ENCODE measurements at places on chromosomes 7 and 10.

- no peak for DNase-seq
Measured at GRCh38 chr10:70354556-70354955, 27.9 kb downstream of the LRRC20 start.

- DNase-seq: no peak
Measured at GRCh38 chr7:71752171-71752935, 620.4 kb downstream of the GALNT17 start.

GRCh38 chr7:31413766-31414165 lies 73.2 kb upstream of the NEUROD6 start:
- no peak for DNase-seq

DNA sequence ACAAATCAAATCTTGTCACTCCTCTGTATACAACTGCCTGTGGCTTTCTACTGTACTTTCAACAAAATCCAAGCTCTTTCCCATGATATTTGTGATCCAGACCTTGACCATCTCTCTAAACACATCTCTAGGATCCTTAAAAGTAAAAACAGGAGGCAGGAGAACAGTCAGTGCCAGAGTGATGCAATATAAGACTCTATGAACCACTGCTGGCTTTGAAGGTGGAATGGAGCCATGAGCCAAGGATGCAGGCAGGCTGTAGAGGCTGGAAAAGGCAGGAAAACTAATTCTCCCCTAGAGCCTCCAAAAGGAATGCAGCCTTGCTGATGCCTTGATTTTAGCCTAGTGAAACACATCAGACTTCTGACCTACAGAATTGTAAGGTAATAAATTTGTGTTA lies 45.5 kb upstream of the LRRN3 start:
- no peak for DNase-seq
